Activated T-cell treated with anti-CD3 and anti-CD28 coated beads for 4 hours (primary cell): ENCODE measurements at places on chromosomes 1 and 21.

GRCh38 chr1:110161849-110162248, 11.6 kb downstream of the SLC6A17 start:
- no peak for DNase-seq

DNA sequence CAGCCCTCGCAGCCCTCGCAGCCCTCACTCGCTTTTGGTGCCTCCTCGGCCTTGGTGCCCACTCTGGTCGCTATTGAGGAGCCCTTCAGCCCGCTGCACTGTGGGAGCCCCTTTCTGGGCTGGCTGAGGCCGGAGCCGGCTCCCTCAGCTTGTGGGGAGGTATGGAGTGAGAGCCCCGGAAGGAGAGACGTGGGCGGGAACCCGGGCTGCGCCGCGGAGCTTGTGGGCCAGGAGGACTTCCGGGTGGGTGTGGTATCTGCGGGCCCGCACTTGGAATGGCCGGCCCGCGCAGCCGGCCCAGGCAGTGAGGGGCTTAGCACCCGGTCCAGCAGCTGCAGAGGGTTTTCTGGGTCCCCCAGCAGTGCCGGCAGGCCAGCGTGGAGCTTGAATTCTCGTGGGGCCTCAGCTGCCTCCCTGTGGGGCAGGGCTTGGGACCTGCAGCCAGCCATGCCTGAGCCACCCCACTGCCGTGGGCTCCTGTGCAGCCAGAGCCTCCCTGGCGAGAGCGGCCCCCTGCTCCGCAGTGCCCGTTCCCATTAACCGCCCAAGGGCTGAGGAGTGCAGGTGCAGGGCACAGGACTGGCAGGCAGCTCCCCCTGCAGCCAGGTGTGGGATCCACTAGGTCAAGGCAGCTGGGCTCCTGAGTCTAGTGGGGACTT, 9.9 kb upstream of the CFHR2 start:
- no peak for DNase-seq

GRCh38 chr1:229778794-229779193, 152.7 kb downstream of the URB2 start:
- DNase-seq, result no peak

- DNase-seq, result no peak
These were observed 10.9 kb upstream of the SAMD11 start for GRCh38 chr1:912740-913301.

DNA sequence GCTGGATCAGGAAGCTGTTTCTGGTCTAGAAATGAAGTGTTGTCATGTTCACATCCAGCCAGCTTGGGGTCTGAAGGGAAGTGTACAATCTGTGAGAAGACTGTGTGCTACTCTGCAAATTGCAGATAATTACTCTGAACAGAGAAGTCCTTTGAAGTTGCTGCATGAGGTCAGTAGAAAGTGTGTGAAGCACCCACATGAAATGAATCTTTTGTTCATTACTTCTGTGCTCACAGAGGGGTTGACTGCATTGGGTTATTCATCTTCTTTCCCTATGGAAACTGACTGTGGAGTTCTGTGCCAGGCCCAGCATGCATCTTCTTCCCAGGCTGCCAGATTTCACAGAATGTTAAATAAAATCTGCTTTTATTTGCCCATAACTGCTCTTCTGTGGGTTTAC, 47.1 kb downstream of the CTH start:
- no peak for DNase-seq

- DNase-seq, result no peak
These were observed 595 bp downstream of the IL10RB start for GRCh38 chr21:33266789-33267135.

DNA sequence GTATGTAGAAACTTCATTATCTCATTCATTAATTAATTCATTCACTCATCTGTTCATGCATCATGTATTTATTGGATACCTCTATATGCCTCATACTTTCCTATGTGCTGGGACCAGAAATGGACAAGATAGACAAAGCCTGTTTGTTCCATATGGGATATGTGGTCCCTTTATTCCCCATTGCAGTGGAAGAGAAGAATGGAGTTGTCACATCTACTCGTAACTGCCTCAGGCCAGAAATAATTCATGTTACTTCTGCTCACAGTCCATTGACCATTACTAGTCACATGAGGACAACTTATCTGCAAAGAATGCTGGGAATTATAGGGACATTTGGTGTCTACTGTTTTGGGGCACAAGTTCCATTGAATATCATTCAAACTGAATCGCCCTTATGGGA, 327.8 kb downstream of the MATN1 start:
- DNase-seq, result no peak

- DNase-seq, result no peak
These were observed 175.6 kb upstream of the C1orf174 start for GRCh38 chr1:4075436-4076225.

DNA sequence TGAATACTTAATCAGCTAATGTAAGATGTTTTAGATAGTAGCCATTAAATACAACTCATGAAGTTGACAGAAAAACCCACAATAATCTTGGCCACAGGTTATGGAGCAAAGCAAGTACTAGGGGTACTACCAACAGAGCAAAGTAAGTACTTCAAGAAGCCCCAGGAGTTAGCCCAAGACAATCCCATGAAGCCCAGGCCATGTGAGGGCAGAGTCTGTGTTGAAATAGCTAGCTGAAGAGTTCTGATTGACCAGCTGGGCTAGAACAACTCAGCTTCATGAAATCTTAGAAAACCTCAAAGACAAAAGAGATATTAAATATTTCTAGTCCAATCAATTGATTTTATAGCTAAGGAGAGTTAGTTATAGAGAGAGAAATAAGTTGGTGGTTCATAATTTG, 212.9 kb upstream of the HOOK1 start:
- no peak for DNase-seq

- no peak for DNase-seq
These were observed 45.7 kb downstream of the PSMG1 start for GRCh38 chr21:39137248-39138178.

DNA sequence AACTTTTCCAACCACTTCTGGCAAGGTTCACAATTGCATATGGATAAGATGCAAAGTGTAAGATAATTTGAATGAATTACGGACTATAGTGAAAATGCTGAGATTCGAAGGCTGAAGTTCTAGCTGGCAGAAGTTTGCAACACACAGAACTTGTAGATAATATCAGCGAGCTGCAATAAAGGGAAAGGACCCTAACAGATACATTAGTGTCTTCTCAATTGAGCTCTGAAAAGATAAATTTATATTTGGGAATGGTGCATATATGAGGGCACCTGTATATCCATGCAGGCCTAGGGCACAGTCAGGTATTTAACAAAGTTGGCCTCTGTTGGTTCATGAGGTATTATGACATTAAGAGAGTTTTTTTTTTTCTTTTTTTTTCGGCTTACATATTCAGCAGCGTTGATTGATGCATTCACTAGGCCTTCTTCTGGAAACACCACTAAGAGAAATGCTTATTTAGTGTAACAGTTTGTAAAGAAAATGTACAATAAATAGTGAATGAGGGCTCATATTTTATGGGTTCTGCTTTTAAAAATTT, 2.2 kb downstream of the NFIA start:
- no peak for DNase-seq

DNA sequence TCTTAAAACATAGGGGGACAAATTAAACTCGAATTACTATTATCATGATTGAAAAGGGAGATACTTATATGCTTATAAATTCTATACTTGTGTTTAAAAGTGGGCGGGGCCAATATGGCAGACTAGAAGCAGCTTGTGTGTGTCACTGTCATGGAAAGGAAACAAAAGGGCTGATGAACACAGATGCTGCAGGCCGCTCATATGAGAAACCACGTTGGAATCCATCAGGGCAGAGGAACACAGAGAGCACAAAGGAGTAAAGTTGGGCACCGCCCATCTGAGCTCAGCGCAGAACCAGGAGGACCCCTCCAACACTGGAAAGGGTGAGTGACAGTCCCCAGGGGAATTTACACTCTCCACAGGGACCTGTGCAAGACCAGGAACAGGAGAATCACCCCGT, 107.0 kb downstream of the SLC5A9 start:
- no peak for DNase-seq

GRCh38 chr1:62198781-62199125, 4.1 kb downstream of the L1TD1 start:
- no peak for DNase-seq

- no peak for DNase-seq
These were observed 46.1 kb upstream of the ARHGAP29 start for GRCh38 chr1:94283462-94283861.

DNA sequence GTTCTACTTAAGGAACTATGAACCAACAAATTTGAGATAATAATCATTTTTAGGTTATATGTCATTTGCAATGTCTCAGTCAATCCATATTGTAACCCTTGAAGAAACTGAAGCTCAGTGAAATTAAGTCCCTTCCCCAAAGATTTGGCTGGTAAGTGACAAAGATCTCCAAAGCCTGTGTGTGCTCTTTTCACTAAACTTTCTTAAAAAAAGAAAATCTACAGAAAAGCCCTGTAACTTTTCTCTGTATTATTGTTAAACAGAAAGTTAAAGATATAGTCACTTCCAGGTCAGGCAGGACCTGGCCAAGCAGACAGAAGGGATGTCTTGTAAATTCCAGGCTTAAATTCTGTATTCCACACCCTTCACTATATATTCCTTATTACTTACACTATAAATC, 1.5 kb downstream of the LIX1L start:
- no peak for DNase-seq

GRCh38 chr1:156371553-156372264, 2.7 kb downstream of the RHBG start:
- DNase-seq, result no peak

GRCh38 chr1:12031039-12031980, 12.0 kb downstream of the MIIP start:
- peak; percentile 7 for DNase-seq

DNA sequence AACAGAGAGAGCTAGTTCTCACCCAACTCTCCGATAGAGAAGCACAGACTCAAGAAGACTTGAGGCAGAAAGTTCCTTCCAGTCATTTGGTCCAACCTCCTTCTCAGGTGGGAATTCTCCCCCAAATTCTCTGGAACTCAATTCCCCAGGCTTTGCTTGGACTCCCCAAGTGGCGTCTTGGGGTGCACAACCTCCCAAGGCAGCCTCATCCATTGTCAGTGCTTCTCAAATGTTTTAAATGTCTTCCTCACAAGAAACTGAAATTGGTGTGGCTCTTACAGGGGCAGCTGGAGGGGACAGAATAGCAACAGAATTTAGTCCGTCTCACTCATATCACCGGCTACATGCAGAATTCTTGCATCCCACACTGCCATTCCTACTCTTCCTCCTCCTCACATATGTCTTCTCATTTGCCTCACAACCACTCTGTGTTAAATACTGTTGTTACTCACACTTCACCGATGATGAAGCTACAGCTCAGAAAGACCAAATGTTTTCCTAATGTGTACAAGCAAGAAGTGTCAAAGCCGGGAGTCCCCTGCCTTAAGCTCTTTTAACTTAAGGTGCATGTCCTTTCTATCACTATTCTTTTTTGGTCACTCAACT, 33.4 kb upstream of the CD84 start:
- DNase-seq, result no peak

DNA sequence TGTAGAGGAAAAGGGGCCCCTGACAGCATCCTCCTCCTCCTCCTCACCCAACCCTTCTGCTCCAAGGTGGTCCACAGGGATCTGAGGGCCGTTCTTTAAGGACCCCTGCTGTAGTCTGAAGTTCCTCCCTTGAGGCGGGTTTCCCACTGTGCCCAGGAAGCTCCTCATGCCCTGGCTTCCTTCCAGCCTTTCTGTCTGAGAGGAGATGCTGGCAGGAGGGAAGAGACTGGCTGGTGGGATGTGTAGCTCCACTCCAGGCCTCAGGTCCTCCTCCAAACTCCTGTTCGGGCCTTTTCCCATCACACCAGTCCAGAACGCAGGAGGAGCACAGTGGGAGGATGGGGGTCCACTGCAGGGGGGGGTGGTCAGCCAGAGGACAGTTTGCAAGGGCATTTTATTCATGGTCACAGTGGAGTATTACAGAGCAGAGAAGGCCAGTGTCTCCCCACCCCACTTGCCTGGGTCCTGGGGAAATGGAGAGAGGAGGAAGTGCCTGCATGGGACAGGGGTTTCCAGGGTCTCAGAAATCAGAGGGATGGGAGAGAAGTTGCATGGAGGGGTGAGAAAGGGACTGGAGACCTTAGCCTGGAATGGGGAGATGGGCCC, 7.8 kb downstream of the ETV3L start:
- no peak for DNase-seq

GRCh38 chr1:185045814-185046492, 595 bp downstream of the RNF2 start:
- DNase-seq, result peak; percentile 25

- DNase-seq, result no peak
These were observed 272.6 kb upstream of the FMN2 start for GRCh38 chr1:239819096-239819495.

- DNase-seq, result no peak
These were observed 63.0 kb downstream of the PIGK start for GRCh38 chr1:77156214-77156613.

- no peak for DNase-seq
These were observed 35.1 kb downstream of the RXRG start for GRCh38 chr1:165409657-165410358.
